Activated T-cell treated with anti-CD3 and anti-CD28 coated beads, Interleukin-2, amount 50 U/mL, for 72 hours (primary cell): ENCODE measurements at places on chromosomes 1 and 21. TPM values are rescaled to one million over a fixed set of nuclear protein-coding genes. Genes with fewer than 3 reads are reported as not detected.

- no peak overlapping the region for H3K4me3 ChIP-seq
- no peak overlapping the region for H3K27ac ChIP-seq
These were observed 302.4 kb downstream of the PTGER3 start for GRCh38 chr1:70745199-70745598.

Gene RPTN
- total RNA-seq = not detected

Gene TMEM240
- 1.0 TPM for total RNA-seq

DNA sequence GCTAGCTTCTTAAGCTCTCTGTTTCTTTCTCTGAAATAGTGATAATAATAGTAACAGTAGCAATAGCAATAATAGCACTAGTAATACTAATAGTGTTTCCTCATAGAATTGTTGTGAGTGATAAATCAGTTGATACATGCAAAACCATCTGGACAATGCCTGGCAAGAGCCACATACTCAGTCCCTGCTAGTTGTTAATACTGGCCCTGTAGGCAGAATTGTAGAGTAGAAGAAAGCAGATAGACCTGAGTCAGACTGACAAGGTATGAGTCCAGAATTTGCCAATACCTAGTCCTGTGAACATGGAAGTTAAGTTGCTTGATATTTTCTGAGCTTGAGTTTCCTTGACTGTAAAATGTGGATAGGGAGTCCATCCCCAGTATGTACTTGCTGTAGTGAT is 171.9 kb downstream of the C1orf21 start:
- no peaks in the 10 kb centered on the region for H3K4me1 ChIP-seq
- no peaks in the 10 kb centered on the region for H3K36me3 ChIP-seq
- H3K4me3 ChIP-seq = no peak overlapping the region
- H3K27ac ChIP-seq = no peak overlapping the region
- no peak for DNase-seq

DNA sequence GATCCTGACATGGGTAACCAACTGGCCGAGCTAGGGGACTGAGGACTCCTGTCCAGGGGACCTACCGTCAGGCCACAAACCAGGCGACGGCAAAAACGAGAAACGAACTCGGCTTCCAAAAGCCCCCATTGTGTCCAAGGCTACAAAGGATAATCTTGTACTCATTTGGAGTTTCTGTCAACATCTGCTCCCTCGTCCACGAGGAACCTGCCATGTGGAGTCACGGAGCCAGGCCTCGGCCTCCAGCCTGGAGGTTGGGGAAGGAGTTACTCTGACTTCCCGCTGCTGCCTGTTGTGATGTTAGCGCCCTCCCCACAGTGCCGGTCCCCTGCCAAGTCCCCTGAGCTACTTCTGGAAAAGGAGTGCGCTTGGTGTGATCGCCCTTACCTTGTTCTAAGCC is 7.3 kb downstream of the KRTAP10-1 start:
- no peak overlapping the region for H3K4me3 ChIP-seq
- no peaks in the 10 kb centered on the region for H3K4me1 ChIP-seq
- H3K27me3 ChIP-seq = no peaks in the 10 kb centered on the region
- no peak for DNase-seq
- no peaks in the 10 kb centered on the region for H3K36me3 ChIP-seq
- H3K27ac ChIP-seq = no peak overlapping the region

DNA sequence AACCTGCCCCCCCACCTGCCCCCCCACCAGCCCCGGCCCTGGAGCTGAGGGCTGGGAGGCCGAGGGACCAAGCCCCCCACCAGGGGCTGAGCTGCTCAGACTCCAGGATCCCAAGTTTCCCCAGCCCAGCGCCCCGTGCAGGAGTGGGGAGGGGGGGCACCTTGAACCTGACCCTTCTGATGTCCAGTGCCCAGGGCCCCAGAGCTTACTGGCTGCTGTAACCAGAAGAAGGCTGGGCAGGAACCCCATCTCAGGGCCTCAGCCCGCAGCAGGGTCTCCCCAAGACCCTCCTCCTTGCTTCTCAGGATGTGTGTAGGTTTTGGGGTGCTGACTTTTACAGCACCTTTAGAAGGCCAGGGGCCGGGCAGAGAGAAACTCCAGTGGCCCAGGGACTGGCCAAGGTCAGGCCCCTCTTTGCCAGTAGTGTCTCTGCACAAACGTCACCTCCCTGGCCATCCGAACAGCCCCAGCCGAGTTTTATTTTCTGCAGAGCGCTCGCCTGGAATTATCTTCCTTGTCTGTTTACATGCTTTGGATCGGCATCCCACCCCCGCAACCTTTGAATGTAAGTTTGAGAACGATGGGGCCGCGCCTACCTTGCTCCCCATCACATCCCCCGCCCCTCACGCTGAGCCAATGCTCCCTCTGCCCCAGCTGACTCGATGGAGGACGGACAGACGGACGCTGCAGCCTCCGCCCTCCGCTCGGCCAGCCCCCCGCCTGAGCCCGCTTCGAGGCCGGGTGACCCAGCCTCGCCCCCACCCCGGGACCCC is 70.1 kb upstream of the CASZ1 start:
- H3K27me3 ChIP-seq = peaks cover 76% of the 10 kb centered on the region
- H3K4me1 ChIP-seq = peaks cover 8% of the 10 kb centered on the region
- peak; percentile 20 for DNase-seq
- peak overlapping the region; percentile 44 for H3K4me3 ChIP-seq
- no peak overlapping the region for H3K27ac ChIP-seq

DNA sequence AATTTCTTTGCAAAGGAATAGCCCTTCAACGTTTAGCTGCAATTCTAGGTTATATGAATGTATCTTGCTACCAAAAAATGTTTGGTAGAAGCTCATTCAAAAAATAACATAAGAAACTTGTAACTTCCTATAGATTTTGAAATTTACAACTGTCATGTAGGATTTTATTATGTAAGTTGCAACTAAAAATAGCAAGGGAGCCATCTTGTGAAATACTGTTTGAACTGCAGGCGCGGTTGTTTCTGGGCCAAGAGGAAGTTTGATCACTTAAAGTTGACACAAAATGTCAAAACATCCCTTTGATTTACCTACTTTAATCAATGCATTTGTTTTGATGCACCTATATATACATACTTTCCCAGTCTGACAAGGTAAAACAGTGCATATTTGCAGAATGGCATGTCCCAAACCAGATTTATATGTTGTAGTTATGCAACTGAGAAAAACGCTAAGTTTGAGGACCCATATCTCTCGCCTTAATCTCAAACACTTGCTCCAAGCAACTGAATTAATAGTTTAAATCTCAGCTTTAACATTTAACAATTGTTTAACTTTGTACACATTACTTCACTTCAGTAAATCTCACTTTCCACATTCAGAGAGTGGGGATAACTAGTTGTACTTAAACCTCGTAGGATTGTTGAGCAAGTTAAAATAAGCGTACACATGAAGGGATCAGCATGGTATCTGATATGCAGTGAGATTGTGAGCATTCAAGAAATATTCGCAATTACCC is 63.9 kb downstream of the KCNK2 start:
- no peak overlapping the region for H3K4me3 ChIP-seq
- H3K4me1 ChIP-seq = no peaks in the 10 kb centered on the region
- DNase-seq = no peak
- H3K27me3 ChIP-seq = no peaks in the 10 kb centered on the region

DNA sequence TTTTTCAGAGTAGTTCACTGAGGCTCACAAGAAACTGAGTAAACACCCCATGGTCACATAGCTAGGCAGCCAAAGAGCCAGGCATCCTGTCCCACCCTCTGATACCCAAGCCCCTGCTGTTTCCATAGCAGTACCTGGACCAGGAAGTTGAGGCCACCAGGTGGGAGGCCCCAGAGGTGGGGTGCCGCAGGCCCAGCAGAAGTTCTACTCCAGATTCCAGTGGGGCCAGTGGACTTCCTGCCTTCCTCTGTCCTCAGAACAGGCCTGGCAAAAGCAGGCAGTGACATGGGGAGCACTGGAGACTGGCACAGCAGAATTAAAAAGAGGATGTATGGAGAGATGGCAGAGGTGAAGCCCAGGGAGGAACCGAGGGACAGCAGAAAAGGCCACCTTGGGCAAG is 19.0 kb downstream of the FOXO6 start:
- DNase-seq = no peak
- H3K36me3 ChIP-seq = no peaks in the 10 kb centered on the region
- H3K27me3 ChIP-seq = peaks cover 61% of the 10 kb centered on the region
- no peak overlapping the region for H3K27ac ChIP-seq
- peaks cover 11% of the 10 kb centered on the region for H3K4me1 ChIP-seq

Gene PAQR6
- total RNA-seq = 10.4 TPM

DNA sequence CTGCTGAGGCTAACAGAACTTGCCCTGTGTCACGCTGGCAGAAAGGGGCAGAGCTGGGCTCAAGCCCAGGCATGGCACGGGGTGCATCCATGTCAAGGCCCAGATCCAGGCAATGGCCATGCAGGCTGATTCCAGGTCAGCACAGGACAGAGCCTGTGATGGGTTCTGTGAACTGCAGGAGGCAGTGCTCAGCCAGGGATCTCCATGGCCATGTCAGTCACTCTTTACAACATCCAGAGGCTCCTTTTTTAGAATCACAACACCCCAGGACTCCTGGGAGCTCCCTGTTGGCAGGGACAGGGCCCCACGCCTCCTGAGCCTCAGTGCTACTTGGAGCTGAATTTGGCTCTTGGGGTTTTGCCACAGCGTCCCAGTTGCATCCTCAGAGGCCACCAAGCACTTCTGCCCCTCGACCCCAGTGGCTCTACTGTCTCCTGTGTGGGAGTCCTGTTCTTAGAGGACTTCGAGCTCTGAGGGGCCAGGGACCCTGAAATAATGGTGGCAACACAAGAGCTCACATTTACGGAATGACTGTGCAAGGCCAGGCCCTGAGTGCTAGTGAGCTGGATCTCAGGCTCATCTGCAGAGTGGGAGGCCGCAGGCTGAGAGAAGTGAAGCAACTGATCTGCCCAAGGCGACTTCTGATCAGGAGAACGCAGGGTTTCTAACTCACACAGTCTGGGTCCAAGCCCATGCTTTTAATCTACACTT is 211.5 kb downstream of the TRABD2B start:
- no peaks in the 10 kb centered on the region for H3K4me1 ChIP-seq

Gene SH2D1B
- total RNA-seq = 0.32 TPM

GRCh38 chr1:235883261-235883927 is 16.7 kb upstream of the LYST start:
- no peak for DNase-seq
- peak overlapping the region; percentile 30 for H3K27ac ChIP-seq
- H3K27me3 ChIP-seq = no peaks in the 10 kb centered on the region
- no peak overlapping the region for H3K4me3 ChIP-seq
- peaks cover 73% of the 10 kb centered on the region for H3K4me1 ChIP-seq
- peaks cover under 1% of the 10 kb centered on the region for H3K36me3 ChIP-seq

DNA sequence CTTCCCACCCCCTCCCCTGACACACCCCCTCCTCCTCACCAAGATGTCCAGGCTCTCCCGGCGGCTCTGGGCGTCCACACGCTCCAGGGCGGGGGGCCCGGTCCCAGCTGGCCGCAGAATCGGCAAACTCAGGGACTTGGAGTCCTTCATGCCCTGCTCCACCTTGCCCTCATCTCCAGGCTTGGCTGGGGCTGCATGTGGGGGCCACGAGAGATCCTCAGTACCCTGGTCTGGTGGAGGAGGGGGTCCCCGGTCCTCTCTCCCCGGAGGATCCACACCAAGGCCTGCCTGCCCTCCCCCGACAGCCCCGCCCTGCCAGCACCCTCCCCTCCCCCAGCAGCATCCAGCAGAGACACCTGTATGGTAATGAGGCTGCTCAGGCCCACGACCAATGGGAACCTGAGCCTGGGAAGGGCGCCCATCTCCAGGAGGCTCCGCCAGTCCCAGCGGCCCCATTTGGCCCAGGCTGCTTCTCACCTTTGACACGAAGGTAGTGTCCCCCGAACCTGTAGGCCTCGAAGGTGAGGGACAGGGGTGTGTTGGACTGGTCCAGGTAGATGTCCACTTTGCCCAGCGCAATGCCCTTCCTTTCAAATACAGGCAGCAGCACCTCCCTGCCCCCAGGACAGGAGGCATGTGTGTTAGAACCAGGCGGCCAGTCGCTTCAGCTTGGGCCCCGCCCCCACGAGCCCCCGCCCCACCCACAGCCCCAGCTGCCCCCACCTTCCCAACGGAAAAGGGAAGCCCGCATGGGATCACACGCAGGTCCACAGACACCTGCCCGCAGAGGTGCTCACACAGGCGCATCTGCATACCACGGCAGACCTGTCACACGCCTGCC is 8.2 kb upstream of the TNFRSF25 start:
- H3K27me3 ChIP-seq = no peaks in the 10 kb centered on the region
- H3K4me1 ChIP-seq = no peaks in the 10 kb centered on the region
- no peak overlapping the region for H3K4me3 ChIP-seq
- no peak overlapping the region for H3K27ac ChIP-seq
- no peaks in the 10 kb centered on the region for H3K36me3 ChIP-seq

Gene ZNF362
- 16.9 TPM for total RNA-seq

DNA sequence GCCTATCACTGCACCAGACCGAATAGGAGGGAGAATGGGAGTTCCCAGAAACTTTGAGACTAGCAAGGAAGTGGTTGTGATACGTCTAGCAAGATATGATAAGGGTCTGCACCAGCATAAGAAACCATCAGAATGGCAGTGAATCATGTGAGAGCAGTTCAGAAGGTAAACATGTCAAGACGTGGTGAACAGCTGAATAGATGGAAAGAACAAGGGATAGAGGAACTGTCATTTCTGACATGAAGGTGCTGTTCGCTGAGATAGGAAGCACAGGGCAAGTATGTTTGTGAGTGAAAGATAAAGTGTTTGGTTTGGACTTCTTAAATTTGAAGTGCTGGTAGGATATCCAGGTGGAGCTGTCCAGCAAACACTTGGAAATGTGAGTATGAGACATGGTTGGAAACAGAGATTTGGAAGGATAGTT is 1.1 kb upstream of the AGO1 start:
- H3K27me3 ChIP-seq = peaks cover 5% of the 10 kb centered on the region
- H3K27ac ChIP-seq = peak overlapping the region; percentile 1
- H3K36me3 ChIP-seq = no peaks in the 10 kb centered on the region
- H3K4me3 ChIP-seq = peak overlapping the region; percentile 44
- H3K4me1 ChIP-seq = peaks cover 46% of the 10 kb centered on the region

DNA sequence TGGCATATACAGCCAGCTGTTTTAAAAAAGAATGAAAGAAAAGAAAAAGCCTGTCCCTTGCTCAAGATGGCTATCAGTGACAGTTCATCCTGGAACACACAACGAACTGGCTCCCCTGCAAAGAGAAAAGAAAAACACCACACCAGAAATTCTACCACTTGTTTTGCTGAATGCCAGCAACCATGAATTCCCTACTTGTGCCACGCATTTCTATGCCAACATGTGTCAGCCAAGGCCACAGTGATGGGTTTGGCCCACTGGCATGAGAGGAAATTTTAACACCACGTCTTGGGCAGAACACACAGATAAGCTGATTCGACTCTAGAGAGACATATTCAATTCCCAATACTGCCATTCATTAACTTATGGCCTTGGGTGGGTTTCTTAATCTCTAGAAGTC is 64.0 kb downstream of the CAPZB start:
- no peak overlapping the region for H3K4me3 ChIP-seq
- H3K4me1 ChIP-seq = peaks cover 75% of the 10 kb centered on the region
- H3K27ac ChIP-seq = peak overlapping the region; percentile 83
- no peak for DNase-seq
- peaks cover 13% of the 10 kb centered on the region for H3K36me3 ChIP-seq

Gene PRDX1
- total RNA-seq = 128 TPM

GRCh38 chr21:32064281-32064910 is 191.6 kb downstream of the HUNK start:
- peaks cover 14% of the 10 kb centered on the region for H3K27me3 ChIP-seq
- no peaks in the 10 kb centered on the region for H3K36me3 ChIP-seq
- DNase-seq = no peak

- H3K4me1 ChIP-seq = peaks cover 40% of the 10 kb centered on the region
- peak overlapping the region; percentile 82 for H3K4me3 ChIP-seq
- H3K36me3 ChIP-seq = no peaks in the 10 kb centered on the region
- no peak for DNase-seq
- peaks cover 11% of the 10 kb centered on the region for H3K27me3 ChIP-seq
These were observed 26.5 kb downstream of the CD34 start for GRCh38 chr1:207884266-207885029.
